ENCODE measurements at places on chromosomes 16 and 17.

DNA sequence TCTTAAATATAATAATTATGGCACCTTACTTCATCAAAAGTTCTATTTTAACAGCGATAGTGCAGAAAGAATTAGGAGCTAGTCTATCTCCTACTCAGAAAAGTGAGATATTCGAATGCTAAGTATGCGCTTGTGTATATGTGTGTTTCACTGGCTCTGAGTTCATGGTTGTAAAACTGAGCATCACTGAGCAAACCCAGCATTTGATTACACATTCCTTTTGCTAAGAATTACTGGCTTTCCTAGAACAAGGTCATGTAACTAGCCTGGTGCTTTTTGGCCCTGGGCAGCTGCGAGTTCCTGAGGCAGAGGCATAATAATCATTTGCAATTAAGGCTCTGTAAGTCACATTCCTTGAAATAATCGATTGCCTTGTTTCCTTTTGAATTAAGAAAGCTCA lies 157.2 kb downstream of the SNX29 start:
- DNase-seq: no peak

DNA sequence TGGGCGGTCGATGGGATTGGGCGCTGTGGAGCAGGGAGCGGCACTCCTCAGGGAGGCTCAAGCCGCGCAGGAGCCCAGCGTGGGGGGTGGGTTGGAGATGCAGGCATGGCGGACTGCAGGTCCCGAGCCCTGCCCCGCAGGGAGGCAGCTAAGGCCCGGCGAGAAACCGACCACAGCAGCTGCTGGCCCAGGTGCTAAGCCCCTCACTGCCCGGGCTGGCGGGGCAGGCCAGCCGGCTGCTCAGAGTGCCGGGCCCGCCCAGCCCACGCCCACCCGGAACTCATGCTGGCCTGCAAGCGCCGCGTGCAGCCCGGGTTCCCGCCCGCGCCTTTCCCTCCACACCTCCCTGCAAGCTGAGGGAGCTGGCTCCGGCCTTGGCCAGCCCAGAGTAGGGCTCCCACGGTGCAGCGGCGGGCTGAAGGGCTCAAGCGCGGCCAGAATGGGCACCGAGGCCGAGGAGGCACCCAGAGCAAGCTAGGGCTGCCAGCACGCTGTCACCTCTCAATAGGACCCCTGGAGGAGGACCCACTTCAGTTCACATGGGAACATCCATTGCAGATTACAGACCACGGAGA lies 20.5 kb upstream of the METTL16 start:
- DNase-seq: no peak

GRCh38 chr16:29743475-29743826 lies 2.3 kb downstream of the C16orf54 start:
- no peak for DNase-seq

DNA sequence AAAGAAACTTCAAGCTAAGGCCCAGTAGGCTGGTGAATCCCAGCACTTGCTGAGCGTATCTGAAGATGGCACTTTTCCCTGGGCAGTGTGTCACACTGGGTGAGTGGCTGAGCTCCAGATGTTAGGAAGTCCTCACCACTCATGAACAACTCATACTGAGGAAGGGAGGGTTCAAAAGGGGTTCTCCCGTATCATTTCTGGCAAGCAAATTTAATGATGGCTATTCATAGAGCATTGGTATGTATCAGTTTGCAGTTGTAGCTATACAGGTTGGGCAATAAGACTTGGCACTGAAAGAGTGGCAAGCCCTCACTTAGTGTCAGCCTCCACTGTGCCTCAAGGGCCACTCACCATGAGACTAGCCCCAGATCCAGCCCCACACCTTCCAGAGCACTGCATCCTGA lies 10.7 kb downstream of the GFOD2 start:
- no peak for DNase-seq

DNA sequence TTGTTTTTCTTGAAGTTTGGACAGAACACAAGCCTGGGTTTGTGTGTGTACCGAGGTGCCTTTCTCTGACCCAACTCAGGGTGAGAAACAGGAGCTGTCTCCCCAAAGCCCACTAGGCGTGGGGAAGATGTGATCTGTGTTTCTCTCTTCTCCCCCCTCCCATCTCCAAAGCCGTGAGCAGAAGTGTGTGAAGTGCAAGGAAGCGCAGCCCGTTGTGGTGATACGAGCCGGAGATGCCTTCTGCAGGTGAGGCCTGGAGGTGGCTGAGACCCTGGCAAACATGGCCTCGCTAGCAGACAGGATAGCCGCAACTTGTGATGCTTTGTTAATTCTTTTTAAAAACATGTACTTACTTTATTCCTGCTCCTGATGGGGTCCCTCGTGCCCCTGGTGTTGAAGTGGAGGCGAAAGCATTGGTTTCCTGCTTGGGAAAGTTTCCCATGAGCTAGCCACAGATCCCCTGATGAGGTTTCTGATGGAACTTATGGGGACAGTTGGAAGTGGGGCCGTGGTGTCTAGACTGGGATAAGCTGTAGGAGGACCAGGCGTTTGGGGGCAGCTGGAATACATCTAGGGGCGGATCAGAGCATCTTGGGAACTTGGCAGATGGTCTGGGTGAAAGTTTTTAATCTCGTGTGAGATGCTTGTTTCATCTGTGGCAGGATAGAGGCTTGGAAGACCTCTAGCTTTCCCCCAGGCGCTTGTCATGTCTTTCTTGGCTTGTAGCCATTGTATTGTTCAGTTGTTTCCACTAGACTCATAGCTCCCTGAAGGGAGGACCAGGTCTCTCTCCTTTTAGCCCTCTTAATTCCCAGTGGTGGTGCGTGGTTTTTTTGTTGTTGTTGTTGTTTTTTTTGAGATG lies 893 bp downstream of the CTU2 start:
- no peak for DNase-seq

DNA sequence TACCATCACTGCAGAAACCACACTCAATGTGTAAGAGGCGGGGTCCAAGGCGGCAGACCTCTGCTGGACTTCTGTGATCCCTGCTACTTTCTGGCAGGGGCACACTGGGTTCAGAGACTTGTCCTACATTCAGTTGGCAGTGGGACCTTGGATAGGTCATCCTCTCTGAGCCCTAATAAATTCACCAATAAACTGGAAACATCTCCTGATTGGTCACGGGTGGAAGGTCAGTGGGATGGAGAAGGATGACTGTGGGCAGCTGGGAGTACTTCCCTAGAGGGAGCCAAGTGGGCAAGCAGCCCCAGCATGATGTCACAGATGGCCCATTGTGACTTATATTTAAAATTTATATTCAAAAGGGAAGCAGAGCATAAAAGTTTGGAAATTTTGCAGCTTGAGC lies 49.7 kb downstream of the RNF112 start:
- DNase-seq: no peak

DNA sequence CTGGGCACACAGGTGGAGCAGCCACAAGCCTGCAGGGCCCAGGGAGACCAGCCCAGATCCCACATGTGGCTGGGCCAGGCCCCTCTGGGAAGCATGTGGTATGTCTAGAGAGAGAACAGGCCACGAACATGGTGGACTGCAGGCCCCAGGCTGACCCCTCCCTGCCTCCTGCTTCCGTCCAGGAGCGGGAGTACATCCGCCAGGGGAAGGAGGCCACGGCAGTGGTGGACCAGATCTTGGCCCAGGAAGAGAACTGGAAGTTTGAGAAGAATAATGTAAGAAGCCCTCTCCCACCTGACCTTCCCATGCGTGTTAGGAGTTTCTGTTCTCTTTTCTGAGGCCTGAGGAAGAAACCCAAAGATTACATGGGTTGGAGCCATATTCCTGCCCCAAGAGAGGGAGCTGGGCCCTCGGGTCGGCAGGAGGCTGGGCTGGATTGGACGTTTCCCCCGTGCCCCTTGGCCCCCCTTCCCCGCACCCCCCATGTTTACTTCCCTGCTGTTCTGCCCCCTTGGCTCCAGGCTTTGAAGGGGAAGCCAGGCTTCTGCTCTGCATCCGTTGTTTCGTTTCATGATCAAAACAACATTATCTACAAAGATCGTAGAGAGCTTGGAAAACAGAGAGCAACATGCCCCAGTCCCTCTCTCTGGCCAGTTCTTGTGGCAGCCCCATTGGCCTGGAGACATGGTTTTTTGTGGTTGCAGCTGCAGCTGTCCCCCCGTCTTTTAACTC lies 5.7 kb upstream of the TCAP start:
- no peak for DNase-seq

DNA sequence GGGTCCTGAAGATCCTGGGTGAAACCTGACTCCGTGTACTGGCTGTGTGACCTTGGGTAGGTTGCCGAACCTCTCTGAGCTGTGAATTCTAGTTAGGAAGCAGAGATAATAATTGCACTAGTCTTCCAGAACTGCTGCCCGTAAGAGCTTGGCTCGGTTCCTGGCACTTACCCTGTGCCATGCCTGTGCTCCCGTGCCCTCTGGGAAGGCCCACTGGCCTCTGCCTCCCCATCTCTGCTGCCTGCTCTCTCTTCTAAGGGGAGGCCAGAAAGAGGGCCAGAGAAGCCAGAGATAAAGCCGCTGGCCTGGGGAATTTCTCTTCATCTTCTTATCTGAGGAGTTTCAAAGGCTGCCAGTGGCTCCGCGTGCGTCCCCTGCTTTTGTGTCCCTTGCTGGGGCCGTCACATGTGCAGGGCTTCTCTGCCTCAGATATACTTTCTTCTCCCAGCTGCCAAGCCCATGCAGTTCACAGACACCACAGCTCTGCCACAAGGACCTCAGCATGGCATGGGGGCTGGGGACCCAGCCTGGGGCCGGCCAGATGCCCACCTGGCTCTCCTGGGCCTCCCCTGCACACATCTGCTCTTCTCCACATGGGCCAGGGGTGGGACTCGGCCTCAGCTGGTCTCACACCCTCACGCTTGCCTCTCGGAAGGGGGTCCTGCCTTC lies 145.2 kb downstream of the SDK2 start:
- no peak for DNase-seq

DNA sequence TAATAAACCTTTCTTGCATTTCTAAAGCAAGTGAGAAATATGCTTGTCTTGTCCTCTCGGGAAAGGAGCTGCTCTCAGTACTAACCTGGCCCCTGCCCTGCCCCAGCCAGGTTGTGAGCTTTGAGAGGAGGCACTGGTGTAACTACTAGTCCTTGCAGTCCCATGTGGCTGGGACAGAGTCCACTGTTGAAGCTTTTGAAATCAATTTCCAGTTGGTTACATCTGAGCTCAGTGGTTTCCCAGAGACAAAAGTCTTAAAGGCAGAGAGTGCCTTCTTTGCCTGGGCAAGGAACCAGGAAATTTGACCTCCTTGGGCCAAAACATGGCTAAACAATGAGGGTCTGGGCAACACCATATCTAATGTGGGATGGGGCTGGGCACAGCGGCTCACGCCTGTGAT lies 48.7 kb downstream of the GSG1L start:
- no peak for DNase-seq

DNA sequence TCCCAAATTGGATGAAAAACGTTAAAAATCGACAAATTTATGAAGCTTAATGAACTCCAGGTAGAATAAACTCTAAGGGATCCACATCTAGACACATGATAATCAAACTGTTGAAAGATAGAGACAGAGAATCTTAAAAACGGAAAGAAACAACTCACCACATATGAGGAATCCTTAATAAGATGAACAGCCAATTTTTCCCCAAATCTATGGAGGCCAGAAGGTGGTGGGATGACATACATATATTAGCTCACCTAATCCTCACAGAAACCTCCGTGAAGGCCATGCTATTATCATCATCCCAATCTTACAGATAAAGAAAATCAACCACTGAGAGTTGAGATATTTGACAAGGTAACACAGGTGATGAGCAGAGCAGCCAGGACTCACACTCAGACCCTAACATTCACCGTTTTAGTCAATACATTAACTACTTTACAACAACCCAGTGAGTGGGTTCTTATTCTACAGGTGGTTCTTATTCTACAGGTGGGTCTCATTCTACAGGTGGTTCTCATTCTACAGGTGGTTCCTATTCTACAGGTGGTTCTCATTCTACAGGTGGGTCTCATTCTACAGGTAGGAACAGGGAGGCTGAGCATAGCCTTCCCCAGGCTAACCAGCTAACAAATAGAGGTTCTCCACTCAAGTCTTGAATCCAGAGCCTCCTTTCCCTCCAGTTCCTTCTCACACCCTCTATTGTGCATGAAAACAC lies 4.8 kb downstream of the CACNG1 start:
- DNase-seq: no peak

GRCh38 chr16:56988948-56989945 lies at the start of gene NLRC5:
Gene NLRC5, plus strand, starts transcription at chr16:56989557. Its CDS starts 31,156 bp downstream, at chr16:57020713.
- peak; percentile 82 for DNase-seq

DNA sequence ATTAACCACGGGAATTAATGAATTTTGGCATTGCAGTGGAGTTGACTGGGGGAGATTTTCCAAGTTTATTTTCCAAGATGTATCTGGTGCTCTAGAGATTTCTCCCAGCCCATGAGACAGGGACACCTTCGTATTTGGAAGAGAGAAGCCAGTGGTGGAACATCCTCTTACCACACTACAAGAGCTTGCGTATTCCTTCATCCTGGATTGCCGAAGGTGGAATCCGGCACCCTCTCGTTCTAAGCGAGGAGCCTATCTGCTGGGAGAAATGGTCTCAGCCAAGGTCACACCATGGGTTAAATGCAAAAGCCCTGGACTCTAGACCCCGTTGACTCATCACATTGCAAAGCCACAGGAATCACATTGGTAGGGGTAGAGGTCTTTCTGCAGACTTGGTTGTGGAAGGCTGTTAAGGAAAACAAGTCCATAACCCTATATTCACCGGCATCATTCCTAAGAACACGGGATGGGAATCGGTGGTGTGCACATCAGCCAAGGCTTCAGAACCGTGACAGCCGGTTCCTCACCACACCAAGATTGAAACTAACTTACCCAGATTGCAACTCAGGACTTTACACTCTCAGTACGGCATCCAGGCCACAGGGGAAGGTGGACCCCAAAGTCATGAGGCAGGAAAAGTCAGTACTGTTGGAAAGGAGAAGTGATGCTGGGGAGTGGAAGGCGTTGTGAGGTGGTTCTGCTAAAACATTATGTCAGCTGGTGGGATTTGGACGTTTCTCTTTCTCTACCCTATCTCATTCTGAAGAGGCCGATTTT lies 259.8 kb downstream of the CPPED1 start:
- DNase-seq: no peak

GRCh38 chr16:88733630-88734360 lies 27.5 kb downstream of the CTU2 start:
- DNase-seq: no peak

- DNase-seq: no peak
Observed at GRCh38 chr17:79361873-79362771, 248.7 kb downstream of the RBFOX3 start.
